Hepatic stellate cell (primary cell): ENCODE measurements at places on chromosomes 3 and 15.

- DNase-seq = no peak
Measured at GRCh38 chr3:55654123-55654760, 167.1 kb upstream of the WNT5A start.

DNA sequence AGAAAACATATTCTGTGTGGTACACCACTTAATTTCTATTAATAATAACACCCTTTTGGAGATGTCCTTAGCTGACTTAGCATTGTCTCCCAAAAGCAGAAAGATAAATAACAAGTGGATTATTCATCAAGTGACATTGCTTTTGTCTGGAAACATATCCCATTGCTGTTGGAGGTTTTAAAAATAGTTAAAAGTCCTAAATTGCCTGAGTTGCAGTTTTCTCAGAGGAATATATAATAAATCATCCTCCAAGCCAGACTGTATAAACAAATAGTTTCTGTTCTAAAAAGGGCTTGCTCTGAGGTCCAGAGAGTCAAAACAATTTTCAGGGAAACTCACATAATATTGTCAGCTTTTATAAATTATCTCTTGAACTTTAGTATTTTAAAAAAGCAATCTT is 60.4 kb upstream of the CD96 start:
- no peak for DNase-seq

DNA sequence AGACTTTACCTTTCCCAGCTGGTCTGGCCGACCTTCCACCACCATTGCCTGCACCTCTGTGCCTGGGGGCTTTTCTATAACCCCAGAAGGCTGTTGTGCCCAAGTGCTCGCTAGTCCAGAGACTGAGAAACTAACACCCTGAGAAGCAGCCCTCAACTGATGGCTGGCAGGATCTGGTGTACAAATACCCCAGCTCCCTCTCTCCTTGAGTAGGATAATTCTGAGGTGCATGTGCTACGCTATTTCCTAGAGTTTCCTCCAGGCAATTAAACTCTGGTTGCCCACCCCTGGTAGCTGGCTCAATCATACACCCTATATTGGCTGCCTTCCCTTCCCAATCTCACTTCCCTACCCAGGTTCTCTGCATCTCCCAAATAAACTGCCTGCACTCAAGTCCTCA is 11.5 kb upstream of the SLC6A1 start:
- no peak for DNase-seq

DNA sequence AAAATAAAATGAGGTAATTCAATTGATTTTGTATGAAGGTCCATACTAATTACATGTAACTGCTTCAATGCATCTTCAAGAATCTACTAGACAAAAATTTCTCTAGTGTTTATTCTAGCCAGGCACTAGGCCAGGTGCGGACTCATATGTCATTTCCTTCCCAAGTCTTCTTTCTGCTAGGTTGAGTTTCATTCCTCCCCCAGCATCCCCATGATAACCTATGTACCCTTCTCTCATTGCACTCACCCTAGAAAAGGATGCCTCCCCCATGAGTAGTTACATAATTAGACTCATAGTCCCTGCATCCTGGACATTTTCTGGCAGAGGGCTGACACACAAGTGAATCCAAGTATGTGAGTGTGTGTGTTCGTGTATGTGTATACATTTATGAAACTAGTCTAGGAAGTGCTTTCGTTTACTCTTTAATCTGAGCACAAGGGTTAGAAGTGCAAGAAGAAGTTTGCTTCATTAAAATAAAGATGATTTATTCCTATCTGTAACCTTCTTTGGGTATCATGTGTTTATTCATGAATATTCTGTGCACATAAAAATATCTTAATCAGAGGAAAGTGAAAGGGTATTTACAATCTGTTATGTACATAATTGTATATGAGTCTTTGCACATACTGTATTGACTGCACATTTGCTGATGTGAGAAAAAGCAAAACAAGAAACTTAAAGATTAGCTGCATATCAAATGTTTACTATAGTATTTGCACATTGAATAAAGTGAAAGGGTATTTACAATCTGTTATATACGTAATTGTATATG is 585.6 kb upstream of the ZNF717 start:
- no peak for DNase-seq

DNA sequence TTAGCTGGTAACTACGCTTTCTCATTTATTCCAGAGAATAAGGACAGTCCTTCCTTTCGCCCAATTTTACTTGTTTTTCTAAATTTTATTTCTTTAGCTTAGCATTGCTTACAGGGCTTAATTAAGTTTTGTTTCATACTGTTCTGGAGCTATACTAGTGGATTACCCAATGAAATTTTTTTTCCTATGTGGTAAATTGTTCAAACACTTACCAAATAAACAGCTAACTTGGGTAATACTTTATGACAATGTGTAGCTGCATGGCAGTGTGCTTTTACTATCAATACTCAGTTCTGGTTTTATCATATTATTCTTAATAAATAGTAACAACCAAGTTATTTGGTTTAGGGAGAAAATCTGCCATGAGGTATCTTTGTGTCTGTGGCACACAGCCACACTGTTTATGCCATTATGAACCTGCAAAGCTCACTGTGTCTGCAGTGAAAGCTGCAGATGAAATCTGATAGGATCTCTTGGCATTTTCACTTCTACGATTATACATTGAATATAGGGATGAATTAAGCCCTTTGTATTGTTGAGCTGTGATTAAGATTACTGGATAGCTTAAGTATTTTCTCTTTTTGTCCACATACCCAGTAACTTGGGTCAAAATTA is 37.2 kb downstream of the UBE2E2 start:
- no peak for DNase-seq

DNA sequence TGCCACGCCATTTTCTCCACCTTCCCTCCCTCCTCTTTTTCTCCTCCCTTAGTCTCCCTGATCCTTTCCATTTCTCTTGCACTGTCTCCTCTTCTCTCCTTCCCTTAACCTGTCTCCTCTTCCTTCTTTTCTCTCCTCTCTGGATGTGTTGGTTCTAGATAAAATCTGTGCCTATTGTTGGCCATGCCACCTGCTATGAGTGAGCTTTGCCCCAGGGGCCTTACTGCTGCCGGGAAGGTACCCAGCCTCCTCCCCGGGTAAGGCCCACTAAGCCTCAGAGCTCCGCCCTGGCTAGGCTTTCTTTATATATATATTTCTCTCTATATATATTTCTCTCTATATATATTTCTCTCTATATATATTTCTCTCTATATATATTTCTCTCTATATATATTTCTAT is 14.7 kb downstream of the GPD1L start:
- no peak for DNase-seq

- DNase-seq = peak; percentile 8
Measured at GRCh38 chr3:63228677-63229076, 49.4 kb upstream of the SYNPR start.

- DNase-seq = no peak
Measured at GRCh38 chr3:38455639-38456430, 2.1 kb downstream of the ACVR2B start.

GRCh38 chr15:55420171-55420866 is 12.0 kb downstream of the PIERCE2 start:
- DNase-seq = no peak
